ENCODE measurements at places on chromosomes 5 and 9.

- DNase-seq = no peak
Observed at GRCh38 chr5:39100851-39101396, 26.7 kb upstream of the RICTOR start.

DNA sequence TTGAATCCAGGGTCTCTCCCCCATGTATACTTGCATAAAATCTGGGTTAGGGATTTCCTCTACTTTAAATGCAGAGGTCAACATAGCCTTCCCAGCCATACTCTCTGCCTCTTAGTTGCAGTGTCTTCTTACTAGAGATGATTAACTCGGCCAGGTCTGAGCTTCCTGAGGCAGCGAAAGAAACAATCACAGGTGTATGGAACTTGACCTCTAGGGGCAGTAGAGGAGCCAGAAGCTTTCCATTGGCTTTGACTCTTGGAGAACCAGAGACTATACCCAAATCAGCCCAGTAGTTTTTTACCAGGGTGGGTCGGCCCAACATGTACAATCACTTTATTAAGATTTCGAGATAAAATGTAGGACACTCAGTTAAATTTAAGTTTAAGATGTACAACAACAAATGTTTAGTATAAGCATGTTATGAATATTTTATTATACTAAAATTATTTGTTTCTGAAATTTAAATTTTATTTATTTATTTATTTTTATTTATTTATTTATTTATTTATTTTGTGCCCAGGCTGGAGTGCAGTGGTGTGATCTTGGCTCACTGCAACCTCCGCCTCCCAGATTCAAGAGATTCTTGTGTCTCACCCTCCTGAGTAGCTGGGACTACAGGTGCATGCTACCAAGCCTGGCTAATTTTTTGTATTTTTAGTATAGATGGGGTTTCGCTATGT, 48.0 kb upstream of the DMRT3 start:
- DNase-seq = no peak

GRCh38 chr9:87594194-87594593, 96.5 kb downstream of the DAPK1 start:
- no peak for DNase-seq

GRCh38 chr5:50595199-50595598, 71.2 kb upstream of the PARP8 start:
- DNase-seq = no peak

GRCh38 chr5:177434437-177434836, 8.0 kb downstream of the GRK6 start:
- DNase-seq = no peak

DNA sequence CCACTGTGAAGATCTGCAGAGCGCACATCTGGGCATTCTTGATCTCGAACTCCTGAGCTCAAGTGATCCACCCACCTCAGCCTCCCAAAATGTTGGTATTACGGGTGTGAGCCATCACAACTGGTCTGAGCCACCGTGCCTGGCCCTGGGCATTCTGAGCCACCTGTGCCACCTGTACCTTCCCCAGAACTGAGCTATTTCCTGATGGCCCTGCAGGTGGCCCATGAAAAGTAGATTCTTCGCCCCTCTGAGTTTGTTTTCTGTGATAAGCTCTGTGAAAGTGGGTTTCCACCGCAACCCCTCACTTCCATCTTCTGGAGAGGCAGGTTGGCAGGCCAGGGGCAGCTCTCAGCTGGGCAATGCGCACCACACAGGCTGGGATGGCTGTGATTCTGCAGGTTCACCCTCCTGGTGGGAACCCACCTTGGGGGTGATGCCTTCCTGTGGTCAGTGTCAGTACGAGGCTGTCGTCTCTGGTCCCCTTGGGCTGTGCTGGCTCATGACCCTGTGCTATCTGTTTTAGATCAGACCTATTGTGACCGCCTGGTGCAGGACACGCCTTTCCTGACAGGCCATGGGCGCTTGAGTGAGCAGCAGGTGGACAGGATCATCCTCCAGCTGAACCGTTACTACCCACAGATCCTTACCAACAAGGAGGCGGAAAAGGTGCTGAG, 11.3 kb downstream of the CARD19 start:
- peak; percentile 71 for DNase-seq

GRCh38 chr5:135894276-135894675, 1.4 kb downstream of the IL9 start:
- no peak for DNase-seq

DNA sequence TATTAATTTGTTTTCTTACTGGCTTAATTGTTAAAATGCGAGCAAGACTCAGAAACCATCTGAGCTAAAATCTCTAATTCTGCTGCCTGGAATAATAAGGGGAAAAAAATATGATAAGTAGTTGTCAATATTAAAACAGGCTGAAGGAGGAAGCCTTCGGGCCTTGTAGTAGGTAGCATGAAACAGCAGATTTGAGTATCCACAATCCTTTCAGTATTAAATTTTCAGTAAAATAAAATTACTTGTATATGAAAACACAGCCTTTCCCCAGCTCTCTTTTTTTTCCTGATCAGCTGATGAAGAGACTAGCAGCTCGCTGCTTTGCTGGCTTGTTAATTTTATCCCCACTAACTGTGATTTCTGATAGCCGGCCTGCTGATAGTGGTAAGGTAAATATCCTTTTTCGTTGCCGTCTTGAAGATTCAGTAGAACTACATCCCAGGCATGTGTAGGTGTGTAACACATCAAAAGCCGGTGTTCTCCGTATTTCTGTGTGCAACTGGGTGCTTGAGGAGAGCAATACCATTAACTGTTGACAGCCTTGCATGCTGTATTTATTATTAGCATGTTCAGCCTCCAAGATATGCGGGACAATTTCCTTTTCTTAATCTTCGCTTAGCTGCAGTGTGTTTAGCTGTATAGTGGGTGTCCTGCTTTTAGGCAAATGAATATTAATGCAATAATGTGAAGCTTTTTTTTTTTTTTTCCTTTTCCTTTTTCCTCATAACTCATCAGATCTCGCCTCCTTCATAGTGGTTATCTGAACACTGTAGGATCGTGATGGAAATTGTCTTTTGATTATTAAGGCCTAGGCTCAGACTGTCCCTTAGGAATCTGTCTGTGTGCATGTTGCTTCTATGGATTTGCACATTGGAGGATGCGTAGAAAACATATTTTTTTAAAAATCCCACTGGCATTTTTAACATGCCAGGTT, 144.6 kb downstream of the SMARCA2 start:
- DNase-seq = no peak

DNA sequence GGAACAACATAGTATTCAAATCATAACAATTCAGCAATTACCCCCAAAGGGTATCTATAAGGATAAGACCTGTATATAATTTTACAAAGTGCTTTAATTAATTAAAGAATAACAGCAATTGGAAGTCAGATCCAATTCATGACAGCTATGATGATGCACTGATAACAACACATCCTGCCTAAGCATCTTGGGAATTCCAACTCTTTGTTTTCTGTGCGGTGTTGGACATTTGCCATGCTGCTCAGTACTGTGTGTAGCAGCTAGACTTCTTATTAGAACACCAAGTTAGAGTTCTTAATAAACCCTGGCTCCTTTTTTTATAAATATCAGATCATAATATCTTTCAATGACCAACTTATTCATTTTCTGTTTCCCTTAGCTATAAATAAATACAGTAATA, 209.0 kb downstream of the SEC61B start:
- DNase-seq = no peak

- no peak for DNase-seq
Observed at GRCh38 chr9:112361601-112362000, 18.3 kb upstream of the HSDL2 start.

GRCh38 chr5:1141834-1142233, 30.0 kb upstream of the SLC12A7 start:
- no peak for DNase-seq

GRCh38 chr9:83410701-83411100, 127.5 kb downstream of the FRMD3 start:
- no peak for DNase-seq

GRCh38 chr9:87500491-87501270, 3.0 kb downstream of the DAPK1 start:
- no peak for DNase-seq

DNA sequence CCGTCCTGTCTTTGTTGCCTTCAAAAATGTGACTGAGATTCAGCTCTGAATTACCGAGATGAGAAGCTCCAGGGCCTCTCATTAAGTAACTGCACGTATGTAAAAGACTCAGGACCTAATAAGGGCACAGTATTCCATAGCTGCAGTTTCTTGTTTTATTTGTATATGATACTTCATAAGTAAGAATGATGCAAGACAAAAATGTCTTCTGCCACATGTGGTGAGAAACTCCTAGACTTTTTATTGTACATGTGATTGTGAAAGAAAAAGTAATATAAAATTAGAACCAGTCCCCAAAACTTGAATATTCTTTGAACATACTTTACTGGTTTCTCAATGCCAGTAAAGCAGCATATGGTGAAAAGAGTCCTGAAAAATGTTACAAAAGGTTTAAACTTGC, 110.1 kb upstream of the OTULINL start:
- no peak for DNase-seq

DNA sequence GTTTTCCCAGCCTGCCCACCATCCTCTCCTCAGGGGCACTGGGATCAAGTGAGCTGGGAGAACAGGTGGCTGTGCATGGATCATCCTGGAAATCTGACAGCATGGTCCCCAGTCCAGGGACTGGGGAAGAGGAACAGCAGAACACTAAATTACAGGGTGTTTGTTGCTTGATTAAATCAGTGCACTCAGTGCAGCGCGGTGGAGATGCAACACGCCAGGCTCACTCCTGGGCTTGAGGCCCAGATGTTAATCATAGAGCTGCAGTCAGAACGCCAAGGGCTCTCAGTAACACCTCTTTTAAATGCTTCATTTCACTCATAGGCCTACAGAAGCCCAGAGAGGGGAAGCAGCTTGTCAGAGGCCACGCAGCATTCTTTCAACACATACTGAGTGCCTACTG, 14.2 kb upstream of the LARP1 start:
- DNase-seq = peak; percentile 41

DNA sequence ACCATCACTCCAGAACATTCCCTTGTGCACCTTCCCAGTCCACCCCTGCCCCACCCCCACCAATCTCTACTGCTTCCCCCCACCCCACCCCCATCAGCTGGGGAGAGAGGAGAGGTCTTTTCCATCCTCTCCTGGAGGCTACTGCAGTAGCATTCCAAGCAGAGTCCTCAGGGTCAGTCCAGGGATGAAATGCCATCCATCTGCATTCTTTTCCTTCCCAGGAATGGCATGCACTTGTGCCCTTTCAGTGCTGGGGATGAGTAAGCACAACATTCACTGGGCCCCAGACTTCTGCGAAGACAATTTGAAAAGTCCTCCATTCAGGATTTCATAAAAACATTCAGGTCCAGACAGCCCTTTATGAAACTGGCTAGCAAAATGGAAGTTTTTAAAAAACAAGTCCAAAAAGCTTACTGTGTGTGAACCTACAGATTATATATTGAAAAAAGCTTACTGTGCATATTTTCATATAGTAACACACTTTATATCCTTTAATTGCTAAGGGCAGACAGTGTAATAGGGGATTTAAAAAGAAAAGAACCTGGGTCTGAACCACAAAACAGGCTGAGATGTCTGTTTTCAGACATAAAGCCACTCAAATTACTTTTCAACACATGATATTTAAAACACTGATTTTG, 50.0 kb upstream of the GOLPH3 start:
- DNase-seq = no peak

- no peak for DNase-seq
Observed at GRCh38 chr9:87829756-87830155, 52.9 kb upstream of the SPATA31E1 start.

GRCh38 chr9:18183974-18184373, 290.0 kb upstream of the ADAMTSL1 start:
- DNase-seq = no peak

- DNase-seq = no peak
Observed at GRCh38 chr9:112780450-112781036, 30.0 kb downstream of the SNX30 start.

- no peak for DNase-seq
Observed at GRCh38 chr9:33517373-33517772, 6.7 kb upstream of the ANKRD18B start.

GRCh38 chr9:126982215-126983002, 67.8 kb downstream of the RALGPS1 start:
- no peak for DNase-seq

GRCh38 chr9:15505921-15506320, 4.8 kb downstream of the PSIP1 start:
- DNase-seq = no peak

- DNase-seq = no peak
Observed at GRCh38 chr9:20621471-20622329, 599 bp downstream of the MLLT3 start.

GRCh38 chr9:33813712-33814641, 3.0 kb upstream of the UBE2R2 start:
- DNase-seq = peak; percentile 60
